Stimulated activated CD8-positive, alpha-beta memory T cell treated with anti-CD3 and anti-CD28 coated beads, Interleukin-15, amount 100 ng/mL, for 4 hours (primary cell): ENCODE measurements at places on chromosomes 4 and X.

- peak; percentile 48 for DNase-seq
Measured at GRCh38 chr4:2462218-2462991, 6.5 kb upstream of the RNF4 start.

GRCh38 chr4:98996765-98997068 is 1.2 kb downstream of the METAP1 start:
- DNase-seq, result no peak

- DNase-seq, result no peak
Measured at GRCh38 chr4:35250761-35251160, 993.6 kb downstream of the ARAP2 start.

DNA sequence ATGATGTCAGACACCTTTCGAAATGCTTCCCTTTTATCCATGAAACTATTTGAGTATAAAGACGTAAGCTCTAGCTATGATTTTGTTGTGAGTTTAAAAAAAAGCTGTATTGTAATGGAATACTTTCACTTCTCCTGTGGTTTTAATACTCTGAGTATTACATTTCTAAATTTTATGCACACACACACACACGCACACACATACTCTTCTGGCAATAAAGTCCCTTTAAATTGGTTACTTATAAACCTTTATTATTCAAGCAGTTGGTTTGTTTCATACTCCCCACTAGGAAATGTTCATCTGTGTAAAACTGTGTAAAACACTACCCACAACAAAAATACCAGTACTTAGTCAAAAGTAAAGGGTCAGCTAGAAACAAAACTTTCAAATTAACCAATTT is 18.2 kb downstream of the VAMP7 start:
- DNase-seq, result no peak

GRCh38 chr4:128358913-128359279 is 71.3 kb upstream of the PGRMC2 start:
- no peak for DNase-seq

DNA sequence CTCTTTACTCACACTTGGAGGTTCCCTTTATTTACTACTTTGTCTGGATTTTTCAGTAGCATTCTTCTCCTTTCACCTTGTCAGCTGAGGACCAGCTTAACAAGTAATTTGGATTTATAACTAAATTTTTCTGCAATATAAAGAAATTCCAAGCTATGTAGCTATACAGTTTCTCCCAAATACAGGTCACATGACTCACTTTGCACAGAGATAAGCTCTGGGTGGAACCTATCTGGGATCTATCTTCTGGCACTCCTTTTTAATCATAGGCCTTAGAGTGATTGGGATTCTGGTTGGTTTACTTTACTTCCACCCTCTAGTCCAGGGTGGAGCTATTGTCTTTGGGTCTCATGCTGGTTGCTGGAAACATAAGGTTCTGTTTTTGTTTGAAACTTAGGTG is 34.9 kb upstream of the STK26 start:
- no peak for DNase-seq

GRCh38 chr4:161336016-161336530 is 827.7 kb downstream of the FSTL5 start:
- DNase-seq, result no peak

- DNase-seq, result no peak
Measured at GRCh38 chr4:118286685-118287084, 66.1 kb downstream of the PRSS12 start.

- DNase-seq, result no peak
Measured at GRCh38 chr4:114187592-114187991, 208.1 kb upstream of the ARSJ start.

DNA sequence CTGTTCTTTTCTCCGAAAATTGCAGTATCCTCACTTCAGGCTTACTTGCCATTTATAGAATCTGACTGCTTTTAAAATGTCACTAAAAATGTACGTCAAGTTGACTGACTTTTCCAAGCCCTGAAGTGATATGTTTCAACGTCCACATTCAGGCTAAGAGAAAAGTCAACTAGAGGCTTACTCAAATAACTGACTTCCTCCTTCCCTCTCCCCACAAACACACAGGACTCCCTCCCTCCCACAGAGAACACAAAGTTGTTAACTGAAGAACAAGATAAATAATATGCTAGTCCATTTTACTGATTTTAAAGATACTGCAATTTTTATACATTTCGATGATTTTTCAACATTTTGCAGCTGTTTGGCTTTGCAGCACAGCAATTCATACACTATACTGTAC is 13.8 kb upstream of the CDKL2 start:
- DNase-seq, result no peak

DNA sequence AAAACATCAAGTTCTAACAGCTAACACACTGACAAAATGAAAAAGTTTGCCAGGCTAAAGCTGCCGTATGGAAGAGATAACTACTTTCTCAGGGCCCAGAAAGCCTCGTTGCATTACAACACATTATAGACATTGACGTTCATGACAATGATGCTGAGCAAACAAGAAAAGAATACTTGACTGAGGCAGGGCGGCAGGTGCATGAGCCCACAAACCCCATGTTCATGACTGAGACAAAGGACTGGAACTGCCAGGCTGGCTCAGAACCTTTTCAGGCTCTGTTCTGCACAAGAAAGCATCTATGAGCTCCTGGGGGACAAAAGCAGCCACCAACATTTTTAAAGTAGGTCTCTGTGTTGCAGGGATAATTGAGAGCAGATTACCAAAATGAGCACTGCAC is 13.6 kb downstream of the TLR6 start:
- no peak for DNase-seq

GRCh38 chrX:87337267-87337666 is 180.3 kb upstream of the KLHL4 start:
- no peak for DNase-seq

DNA sequence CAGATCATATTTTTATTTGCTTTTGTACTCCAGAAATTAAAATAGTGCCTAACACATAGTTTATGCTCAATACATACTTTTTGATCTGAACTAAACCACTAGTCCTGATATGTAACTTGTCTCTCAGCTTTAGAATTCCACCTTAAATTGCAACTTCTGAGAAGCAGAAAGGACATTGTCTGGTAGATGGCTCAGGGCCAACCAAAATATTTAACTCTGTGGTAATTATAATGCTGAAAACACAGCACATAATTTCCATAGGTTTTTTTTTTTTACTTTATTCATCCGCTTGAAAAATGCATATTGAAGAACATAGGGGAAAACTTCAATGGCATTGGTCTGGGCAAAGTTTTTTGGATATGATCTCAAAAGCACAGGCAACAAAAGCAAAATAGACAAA is 59.3 kb downstream of the AREG start:
- DNase-seq, result no peak

GRCh38 chr4:165621983-165622382 is 243.2 kb downstream of the CPE start:
- no peak for DNase-seq

GRCh38 chr4:139728146-139728545 is 62.5 kb downstream of the MGST2 start:
- DNase-seq, result no peak

DNA sequence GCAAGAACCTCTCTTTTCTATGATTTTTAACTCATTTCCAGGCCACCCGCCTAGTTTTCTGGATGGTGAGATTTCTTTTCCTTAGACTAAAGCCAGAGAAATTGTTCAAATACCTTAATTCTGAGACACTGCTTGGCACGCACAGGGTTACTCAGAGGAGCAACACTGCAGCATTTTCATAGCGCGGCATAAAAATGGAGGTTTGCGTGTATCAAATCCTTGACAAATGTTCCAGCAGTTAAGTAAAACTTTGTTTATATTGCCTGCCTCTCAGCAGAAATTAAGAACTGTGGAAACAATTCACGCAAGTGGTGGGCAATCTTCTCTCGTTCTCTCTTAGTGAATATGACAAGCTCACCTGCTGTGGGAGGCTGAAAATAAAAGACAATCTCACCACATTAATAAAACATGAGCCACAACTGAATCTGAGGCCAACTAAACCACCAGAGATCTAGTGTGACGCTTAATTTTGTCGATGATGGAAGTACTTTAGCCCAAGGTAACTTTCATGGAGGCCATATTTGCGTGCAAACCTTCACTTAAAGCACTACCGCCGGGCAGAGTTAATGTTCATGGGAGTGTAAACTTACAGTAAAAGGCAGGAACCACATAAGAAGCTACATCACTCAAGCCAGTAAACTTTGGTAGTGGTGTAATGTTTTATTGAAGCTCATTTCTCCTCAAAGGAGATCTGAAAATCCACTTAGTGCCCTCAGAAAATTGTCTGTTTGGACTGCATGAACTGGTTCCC is 894.8 kb upstream of the EPHA5 start:
- DNase-seq, result no peak

DNA sequence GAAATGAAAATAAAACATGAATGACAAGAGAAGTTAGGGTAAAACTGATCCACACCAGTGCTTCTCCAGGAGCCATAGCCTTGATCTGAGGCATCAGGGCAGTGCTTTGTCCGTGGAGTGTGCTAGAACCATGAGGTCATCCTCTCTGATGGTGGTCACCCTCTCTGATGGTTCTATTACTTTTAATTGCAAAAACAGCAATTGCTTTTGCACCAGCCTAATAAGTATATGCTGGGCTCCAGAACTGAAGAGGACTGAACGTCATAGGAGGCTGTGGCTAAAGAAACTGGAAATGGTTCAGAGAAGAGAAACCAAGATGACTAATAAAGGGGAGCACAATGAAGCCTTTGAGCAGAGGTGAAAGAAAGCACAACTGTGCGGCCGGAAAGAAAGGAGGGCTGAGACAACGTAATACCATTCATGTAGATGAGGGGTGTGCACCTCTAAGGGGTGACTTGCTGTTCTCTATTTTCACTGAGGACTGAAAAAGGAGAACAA is 17.0 kb upstream of the TMEM154 start:
- DNase-seq, result peak; percentile 7

DNA sequence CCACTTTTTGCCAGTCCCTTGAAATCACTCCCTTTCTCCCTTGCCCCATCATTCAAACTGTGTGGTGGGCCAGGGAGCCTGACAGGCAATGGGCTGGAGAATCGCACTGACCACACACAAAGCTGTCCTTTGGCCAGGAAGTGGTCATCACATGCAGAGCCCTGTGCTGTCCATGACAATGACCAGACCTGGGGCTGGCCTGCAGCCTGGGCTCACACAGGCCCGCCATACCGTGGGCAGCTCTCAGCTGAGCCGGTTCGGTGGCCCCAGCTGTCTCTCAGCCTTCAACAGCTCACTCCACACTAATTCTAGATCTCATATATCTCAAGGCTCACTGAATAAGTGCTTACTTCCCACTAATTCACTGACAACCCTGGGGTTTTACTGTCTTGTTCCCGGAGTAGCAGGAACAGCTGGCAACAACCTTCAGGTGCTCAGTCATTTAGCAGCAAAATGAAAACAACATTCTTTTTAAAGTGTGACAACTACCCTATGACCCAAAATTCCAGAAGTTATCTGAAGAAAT is 48.0 kb downstream of the USP46 start:
- DNase-seq, result no peak

DNA sequence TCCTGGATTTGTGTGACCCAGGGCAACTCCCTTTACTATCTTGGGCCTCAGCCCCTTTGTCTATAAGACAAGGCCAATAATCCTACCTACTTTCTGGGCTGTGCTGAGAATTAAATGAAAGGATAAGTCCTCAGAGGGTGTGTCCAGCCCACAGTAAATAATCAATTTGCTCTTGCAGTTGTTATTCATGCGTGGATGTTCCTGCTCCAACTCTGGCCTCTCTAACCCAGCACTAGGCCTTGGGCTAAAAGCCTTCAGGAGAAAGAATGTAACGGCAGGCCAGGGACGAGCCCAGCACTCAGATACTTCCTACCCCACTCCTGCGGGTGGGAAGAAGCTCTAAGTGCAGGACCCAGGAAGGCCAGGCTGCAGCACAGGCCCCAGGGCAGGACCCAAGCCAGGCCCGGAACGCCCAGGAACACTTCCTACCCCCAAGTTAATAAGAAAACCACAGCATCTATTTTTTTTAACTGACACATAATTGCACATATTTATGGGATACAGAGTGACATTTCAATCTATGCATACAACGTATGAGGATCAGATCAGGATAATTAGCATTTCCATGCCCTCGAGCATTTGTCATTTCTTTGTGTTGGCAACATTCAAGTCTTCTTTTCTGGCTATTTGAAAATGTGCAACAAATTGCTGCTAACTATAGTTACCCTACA is 179.6 kb upstream of the RBPJ start:
- DNase-seq, result no peak

- DNase-seq, result no peak
Measured at GRCh38 chr4:182449186-182449929, 206.2 kb downstream of the TENM3 start.

GRCh38 chr4:105895583-105896460 is 551 bp downstream of the NPNT start:
- DNase-seq, result no peak

DNA sequence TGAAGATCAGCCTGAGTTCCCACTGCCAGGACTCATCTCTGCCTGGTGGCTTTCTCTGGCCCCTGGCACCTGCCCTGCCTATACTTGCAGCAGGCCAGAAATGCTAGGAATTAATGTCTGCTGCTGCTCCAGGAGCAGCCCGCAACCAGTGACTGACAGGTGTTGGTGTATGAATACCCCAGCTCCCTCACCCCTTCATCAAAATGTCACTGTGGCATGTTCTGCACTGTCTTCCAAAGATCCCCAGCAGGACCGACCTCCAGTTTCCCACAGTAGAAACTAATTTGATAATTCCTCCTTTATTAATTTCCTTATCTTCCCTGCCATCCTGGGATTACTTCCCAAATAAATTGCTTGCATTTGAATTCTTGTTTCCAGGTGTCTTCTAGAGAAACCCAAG is 425.4 kb downstream of the BCOR start:
- DNase-seq, result no peak

- no peak for DNase-seq
Measured at GRCh38 chr4:185332575-185333464, 62.9 kb downstream of the LRP2BP start.

GRCh38 chr4:107130157-107130556 is 94.0 kb upstream of the DKK2 start:
- no peak for DNase-seq

DNA sequence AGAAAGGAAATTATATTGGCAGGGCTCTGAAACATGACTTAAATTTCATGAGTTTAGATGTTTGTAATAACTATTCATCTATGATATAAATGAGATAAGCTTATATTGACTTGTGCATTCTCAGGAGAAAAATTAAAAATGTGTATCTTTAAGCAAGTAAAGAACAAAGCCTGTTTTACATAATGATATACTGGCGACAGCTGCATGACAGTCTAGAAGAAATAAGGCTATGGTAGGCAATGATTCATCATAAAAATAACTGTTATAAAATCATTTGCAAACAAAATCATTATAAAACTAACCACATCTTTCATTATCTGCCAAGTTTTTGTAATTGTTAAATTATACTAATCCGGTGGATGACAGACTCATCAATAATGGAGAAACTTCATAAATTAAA is 188.1 kb downstream of the ADAM29 start:
- no peak for DNase-seq

DNA sequence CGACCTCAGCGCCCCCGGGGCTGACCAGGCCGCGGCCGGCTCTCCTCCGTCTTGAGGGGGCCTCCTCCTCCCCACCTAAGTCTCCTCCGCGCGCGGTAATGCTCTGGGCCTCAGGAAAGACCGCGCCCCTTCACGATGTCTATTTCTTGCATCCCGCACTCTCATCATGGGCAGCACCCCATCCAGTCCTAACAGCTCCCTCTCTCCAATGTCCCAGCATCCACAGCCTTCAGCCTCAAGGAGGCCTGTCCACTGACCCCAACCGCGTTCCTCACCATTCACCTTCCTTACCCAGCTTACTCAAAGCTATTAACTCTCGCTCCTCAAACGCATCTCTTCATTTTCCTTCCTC is 77.5 kb downstream of the MAGED4 start:
- DNase-seq, result no peak
